Transverse colon (tissue), 4 donors: ENCODE measurements at places on chromosomes 6 and 20. TPM values are rescaled to one million over a fixed set of nuclear protein-coding genes. Genes with fewer than 3 reads are reported as not detected.
A peak's percentile ranks its signal among the peaks of the same experiment; 100 is the strongest.

Gene RIMS4
- total RNA-seq, result not detected

Gene SLC26A8
- not detected for total RNA-seq

Gene STMND1
- total RNA-seq, result 1.1 TPM

DNA sequence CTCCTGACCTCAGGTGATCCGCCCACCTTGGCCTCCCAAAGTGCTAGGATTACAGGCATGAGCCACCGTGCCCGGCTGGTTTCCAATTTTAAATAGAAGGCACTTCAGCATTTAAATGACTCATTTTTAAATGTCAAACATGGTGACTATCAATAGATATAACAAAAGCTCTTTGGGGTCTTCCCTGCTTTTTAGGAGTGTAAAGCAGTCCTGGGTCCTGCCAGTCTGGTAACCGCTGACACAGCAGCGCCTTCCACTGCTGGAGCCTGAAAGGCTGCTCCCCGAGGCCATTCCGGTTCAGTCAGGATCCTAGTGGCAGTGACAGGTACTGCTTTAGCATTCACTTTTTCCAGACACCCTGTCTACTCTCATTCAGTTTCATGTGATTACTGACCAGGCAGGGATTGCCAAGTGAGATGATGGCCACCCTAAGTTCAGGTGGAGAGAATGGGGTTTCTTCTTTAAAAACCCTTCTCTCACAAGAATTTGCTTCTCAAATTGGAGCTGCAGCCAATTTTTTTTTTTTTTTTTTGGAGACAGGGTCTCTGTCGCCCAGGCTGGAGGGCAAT is 5.1 kb downstream of the DIDO1 start:
- DNase-seq, result peak; percentile 54
- no peaks in the 10 kb centered on the region for H3K27me3 ChIP-seq
- H3K4me3 ChIP-seq, result no peak overlapping the region
- H3K27ac ChIP-seq, result no peak overlapping the region
- H3K4me1 ChIP-seq, result peaks cover 90% of the 10 kb centered on the region

DNA sequence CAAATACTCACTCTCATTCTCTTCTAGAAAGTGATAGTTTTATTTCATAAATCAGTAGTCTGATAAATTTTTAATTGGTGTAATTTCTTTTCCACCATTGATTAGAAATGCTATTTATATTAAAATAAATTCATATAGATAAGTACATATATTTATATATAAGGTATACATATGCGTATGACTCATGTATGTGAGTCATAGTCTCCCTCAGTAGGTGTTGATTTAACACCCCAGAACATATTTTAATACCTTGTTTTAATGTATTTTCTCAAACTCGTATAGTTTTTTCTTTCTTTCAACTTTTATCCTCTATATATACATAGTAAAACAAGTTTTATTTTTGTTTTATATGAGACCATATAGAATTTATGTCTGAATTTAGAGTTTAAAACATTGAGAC is 130.4 kb downstream of the PLG start:
- H3K27me3 ChIP-seq, result no peaks in the 10 kb centered on the region
- DNase-seq, result no peak
- no peak overlapping the region for H3K4me3 ChIP-seq
- H3K4me1 ChIP-seq, result no peaks in the 10 kb centered on the region
- H3K36me3 ChIP-seq, result no peaks in the 10 kb centered on the region
- H3K27ac ChIP-seq, result no peak overlapping the region

- H3K4me1 ChIP-seq, result no peaks in the 10 kb centered on the region
- H3K36me3 ChIP-seq, result no peaks in the 10 kb centered on the region
- no peak overlapping the region for H3K27ac ChIP-seq
- H3K27me3 ChIP-seq, result no peaks in the 10 kb centered on the region
- H3K4me3 ChIP-seq, result no peak overlapping the region
Observed at GRCh38 chr20:20785226-20785625, 72.8 kb upstream of the RALGAPA2 start.
